IMR-90 (cell line): ENCODE measurements at places on chromosomes 6 and 20. TPM values are rescaled to one million over a fixed set of nuclear protein-coding genes. Genes with fewer than 3 reads are reported as not detected.

The UNC5CL gene
- not detected in 2 replicates for total RNA-seq

The PGC gene
- not detected in 2 replicates for total RNA-seq

The ADGRF5 gene
- total RNA-seq: not detected in 2 replicates

The RBM24 gene
- total RNA-seq: 4.1 and 6.7 TPM in 2 replicates

The KCNK15 gene
- not detected in 2 replicates for total RNA-seq

The TMEM181 gene
- 27.8 and 40.0 TPM in 2 replicates for total RNA-seq

The MAFB gene
- not detected in 2 replicates for total RNA-seq

The LIN28B gene
- not detected in 2 replicates for total RNA-seq

The CCN2 gene
- total RNA-seq: 148 and 211 TPM in 2 replicates

The KIAA0408 gene
- 0.83 and 0.90 TPM in 2 replicates for total RNA-seq

The SLC35F1 gene
- total RNA-seq: not detected in 2 replicates

The ANKRD66 gene
- total RNA-seq: not detected in 2 replicates

The BHLHE23 gene
- total RNA-seq: not detected in 2 replicates

The MAS1 gene
- not detected in 2 replicates for total RNA-seq

The LAMA4 gene
- 29.7 and 35.8 TPM in 2 replicates for total RNA-seq

The HS3ST5 gene
- not detected in 2 replicates for total RNA-seq

The TGM3 gene
- not detected in 2 replicates for total RNA-seq

The GNRH2 gene
- total RNA-seq: 0.18 and 0.28 TPM in 2 replicates

The ENPP1 gene
- 38.9 and 39.4 TPM in 2 replicates for total RNA-seq

The PI16 gene
- under 0.01 TPM in 1 of 2 replicates, not detected in the other for total RNA-seq

The POLH gene
- total RNA-seq: 25.8 and 26.0 TPM in 2 replicates

The PROKR2 gene
- total RNA-seq: not detected in 2 replicates

The ZBTB46 gene
- total RNA-seq: 14.9 and 15.3 TPM in 2 replicates

The PKIB gene
- total RNA-seq: 12.2 and 13.1 TPM in 2 replicates

The HCK gene
- total RNA-seq: not detected in 2 replicates
